ENCODE measurements at places on chromosomes 3 and 15. TPM values are rescaled to one million over a fixed set of nuclear protein-coding genes. Genes with fewer than 3 reads are reported as not detected.
A peak's percentile ranks its signal among the peaks of the same experiment; 100 is the strongest.

GRCh38 chr15:39786447-39787056 lies 3.9 kb upstream of the FSIP1 start:
- H3K4me1 ChIP-seq, result peaks cover 60% of the 10 kb centered on the region
- no peaks in the 10 kb centered on the region for H3K27me3 ChIP-seq
- no peak overlapping the region for H3K4me3 ChIP-seq
- peak overlapping the region; percentile 14 for H3K27ac ChIP-seq

- H3K4me3 ChIP-seq, result no peak overlapping the region
- H3K4me1 ChIP-seq, result peaks cover 7% of the 10 kb centered on the region
- DNase-seq, result no peak
Measured at GRCh38 chr3:182028081-182028480, 316.4 kb downstream of the SOX2 start.

DNA sequence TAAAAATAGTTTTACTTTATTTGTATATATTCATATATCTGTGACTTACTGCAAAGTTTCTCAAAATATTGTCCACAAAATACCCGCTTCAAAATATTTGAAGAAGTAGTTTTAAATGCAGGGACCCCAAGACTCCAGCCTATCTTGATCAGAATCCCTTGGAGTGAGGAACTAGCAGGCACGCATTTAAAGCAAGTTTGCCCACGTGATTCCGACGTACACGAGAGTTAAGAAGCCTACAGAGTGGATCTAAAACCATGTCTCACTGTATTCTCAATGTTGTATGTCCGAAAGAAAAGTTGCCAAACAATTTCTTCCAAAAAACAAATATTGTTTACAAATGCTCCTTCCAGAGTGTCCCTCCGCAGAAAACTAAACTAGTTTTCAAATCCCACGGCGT lies 1.7 kb downstream of the GABRB3 start:
- H3K27ac ChIP-seq, result no peak overlapping the region
- peaks cover 9% of the 10 kb centered on the region for H3K4me1 ChIP-seq
- H3K36me3 ChIP-seq, result peaks cover 1% of the 10 kb centered on the region
- H3K4me3 ChIP-seq, result no peak overlapping the region
- peaks cover 50% of the 10 kb centered on the region for H3K27me3 ChIP-seq

DNA sequence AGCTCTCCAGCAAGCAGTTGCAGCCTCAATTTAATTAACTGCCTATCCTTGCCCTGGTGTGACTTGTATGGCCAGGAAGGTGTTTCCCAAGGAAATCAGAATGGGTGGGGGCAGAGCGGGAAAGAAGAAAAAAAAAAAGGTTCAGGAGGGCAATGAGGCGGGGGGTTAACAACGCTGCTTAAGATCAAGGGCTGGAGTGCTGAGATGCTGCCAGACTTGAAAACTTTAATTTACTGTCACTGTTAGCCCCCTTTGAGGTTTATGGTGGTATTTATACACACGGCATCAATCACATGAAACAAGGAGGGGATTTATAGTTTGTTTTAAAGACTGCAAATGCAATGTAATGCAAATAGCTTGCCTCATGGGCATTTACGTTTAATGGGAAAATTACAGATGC lies 319.4 kb upstream of the NR2F2 start:
- no peak overlapping the region for H3K27ac ChIP-seq
- H3K4me1 ChIP-seq, result no peaks in the 10 kb centered on the region
- no peak for DNase-seq
- no peaks in the 10 kb centered on the region for H3K36me3 ChIP-seq

GRCh38 chr3:153396581-153396980 lies 234.6 kb downstream of the RAP2B start:
- peaks cover 3% of the 10 kb centered on the region for H3K36me3 ChIP-seq
- H3K27me3 ChIP-seq, result no peaks in the 10 kb centered on the region
- no peak overlapping the region for H3K27ac ChIP-seq
- H3K4me1 ChIP-seq, result peaks cover 8% of the 10 kb centered on the region
- H3K4me3 ChIP-seq, result no peak overlapping the region

- no peak overlapping the region for H3K27ac ChIP-seq
- H3K4me3 ChIP-seq, result no peak overlapping the region
- no peaks in the 10 kb centered on the region for H3K27me3 ChIP-seq
- H3K36me3 ChIP-seq, result peaks cover 12% of the 10 kb centered on the region
Measured at GRCh38 chr3:4429648-4430350, 37.3 kb downstream of the SUMF1 start.

DNA sequence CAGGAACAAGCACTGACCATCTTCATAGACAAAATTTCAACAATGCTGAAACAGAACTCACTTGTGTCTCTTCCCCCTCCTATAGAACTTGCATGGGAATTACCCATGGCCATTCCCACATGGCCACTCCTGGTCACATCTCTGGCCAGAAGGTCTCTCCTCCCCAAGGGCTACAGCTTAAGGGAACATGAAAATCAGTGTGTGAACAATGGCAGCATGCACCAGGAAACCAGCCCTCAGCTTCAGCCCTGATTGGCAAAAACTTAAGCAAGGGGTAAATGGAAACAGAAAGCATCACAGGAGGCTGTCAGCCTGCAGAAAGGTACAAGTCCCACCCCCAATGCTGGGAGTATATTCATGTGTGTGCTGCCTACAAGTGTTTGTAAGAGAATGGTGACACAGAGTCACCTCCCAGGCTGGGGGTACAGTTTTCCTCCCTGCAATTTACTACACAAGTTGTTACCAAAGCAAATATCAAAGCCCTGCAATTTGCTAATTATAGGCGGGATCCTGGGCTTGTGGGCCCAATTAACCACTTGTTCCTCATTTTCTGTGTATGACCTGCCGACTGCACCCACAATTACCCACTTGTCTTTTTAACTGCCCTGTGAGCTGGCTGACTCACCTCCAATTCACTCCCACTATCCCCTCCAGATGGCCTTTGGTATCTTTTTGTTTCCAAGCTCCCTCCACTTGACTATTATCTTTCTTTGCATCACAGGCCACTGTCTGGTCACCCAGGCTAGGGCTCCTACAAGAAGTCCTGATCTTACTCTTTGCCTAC lies 84.4 kb upstream of the HES1 start:
- peaks cover 16% of the 10 kb centered on the region for H3K36me3 ChIP-seq
- peaks cover 38% of the 10 kb centered on the region for H3K27me3 ChIP-seq
- no peak overlapping the region for H3K4me3 ChIP-seq
- DNase-seq, result no peak

- H3K4me1 ChIP-seq, result peaks cover 8% of the 10 kb centered on the region
- peaks cover 2% of the 10 kb centered on the region for H3K36me3 ChIP-seq
- H3K27me3 ChIP-seq, result no peaks in the 10 kb centered on the region
- no peak for DNase-seq
Measured at GRCh38 chr3:64666171-64666588, 21.6 kb downstream of the ADAMTS9 start.

GRCh38 chr3:29914861-29915524 lies 634.1 kb downstream of the RBMS3 start:
- no peak overlapping the region for H3K4me3 ChIP-seq
- no peak for DNase-seq
- no peak overlapping the region for H3K27ac ChIP-seq
- H3K36me3 ChIP-seq, result peaks cover 2% of the 10 kb centered on the region

DNA sequence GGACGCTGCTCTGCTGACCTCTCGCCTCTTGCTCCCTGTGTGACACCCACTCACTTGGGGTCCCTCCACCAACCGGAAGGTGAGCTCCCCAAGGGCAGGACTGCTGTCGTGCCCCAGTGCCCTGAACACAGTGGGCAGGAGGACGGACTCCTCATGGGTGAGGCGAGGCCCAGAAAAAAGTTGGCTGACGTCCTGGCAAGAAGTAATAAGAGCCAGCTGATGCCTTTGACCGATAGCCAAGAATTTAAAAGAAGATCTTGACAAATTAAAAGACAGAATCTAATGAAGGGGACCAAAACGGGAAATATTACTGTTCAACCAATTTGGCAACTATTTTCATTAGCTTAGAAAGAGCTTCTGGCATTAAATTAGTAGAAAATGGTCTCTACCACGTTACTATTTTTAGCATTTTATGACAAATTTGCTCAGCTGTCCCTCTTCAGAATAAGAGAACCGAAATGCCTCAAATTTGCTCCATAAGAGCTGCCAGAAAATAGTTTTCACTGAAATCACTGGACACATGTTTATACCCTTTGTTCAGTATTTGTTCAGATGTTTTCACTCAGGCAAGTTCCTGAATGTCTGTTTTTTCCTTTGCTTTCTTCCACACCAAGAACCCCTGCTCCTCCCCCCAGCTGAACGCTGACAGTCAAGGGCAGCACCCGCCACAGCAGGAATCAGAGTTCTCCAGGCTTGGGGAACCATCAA lies 60.5 kb downstream of the XXYLT1 start:
- H3K4me1 ChIP-seq, result peaks cover 59% of the 10 kb centered on the region
- H3K27ac ChIP-seq, result peak overlapping the region; percentile 99
- H3K4me3 ChIP-seq, result peak overlapping the region; percentile 62
- H3K27me3 ChIP-seq, result no peaks in the 10 kb centered on the region

- no peak overlapping the region for H3K4me3 ChIP-seq
- no peak for DNase-seq
- H3K36me3 ChIP-seq, result peaks cover 14% of the 10 kb centered on the region
Measured at GRCh38 chr15:74010929-74011540, 16.5 kb downstream of the PML start.

GRCh38 chr15:70113304-70113700 lies 15.6 kb upstream of the TLE3 start:
- peaks cover 33% of the 10 kb centered on the region for H3K27me3 ChIP-seq
- H3K4me3 ChIP-seq, result no peak overlapping the region
- no peak for DNase-seq

DNA sequence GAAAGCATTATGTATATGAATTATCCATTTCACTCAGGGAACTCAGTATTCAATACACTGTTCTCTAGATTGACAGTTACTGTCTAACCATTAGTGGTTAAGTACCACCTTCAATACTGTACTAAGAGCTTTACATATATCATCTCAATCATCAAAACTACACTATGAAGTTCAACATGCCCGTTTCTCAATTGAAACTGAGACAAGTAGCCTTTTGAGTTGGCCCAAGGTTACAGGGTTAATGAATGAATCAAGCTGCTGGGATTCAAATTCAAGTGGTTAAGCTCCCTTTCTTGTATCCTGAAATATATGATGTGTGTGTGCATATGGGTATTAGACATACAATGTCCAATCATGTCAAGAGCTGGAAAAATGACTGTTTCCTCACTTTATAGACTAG lies 5.8 kb downstream of the TASOR start:
- peaks cover 45% of the 10 kb centered on the region for H3K4me1 ChIP-seq
- peaks cover 5% of the 10 kb centered on the region for H3K36me3 ChIP-seq
- H3K27ac ChIP-seq, result no peak overlapping the region
- no peak for DNase-seq

GRCh38 chr3:170746175-170746942 lies 123.6 kb downstream of the RPL22L1 start:
- no peak overlapping the region for H3K4me3 ChIP-seq
- no peak for DNase-seq
- no peaks in the 10 kb centered on the region for H3K36me3 ChIP-seq
- peaks cover 45% of the 10 kb centered on the region for H3K4me1 ChIP-seq
- no peaks in the 10 kb centered on the region for H3K27me3 ChIP-seq

- H3K4me3 ChIP-seq, result no peak overlapping the region
- peaks cover 27% of the 10 kb centered on the region for H3K4me1 ChIP-seq
- DNase-seq, result no peak
- H3K36me3 ChIP-seq, result no peaks in the 10 kb centered on the region
- H3K27ac ChIP-seq, result no peak overlapping the region
Measured at GRCh38 chr15:62495670-62496614, 330.9 kb upstream of the C2CD4B start.

DNA sequence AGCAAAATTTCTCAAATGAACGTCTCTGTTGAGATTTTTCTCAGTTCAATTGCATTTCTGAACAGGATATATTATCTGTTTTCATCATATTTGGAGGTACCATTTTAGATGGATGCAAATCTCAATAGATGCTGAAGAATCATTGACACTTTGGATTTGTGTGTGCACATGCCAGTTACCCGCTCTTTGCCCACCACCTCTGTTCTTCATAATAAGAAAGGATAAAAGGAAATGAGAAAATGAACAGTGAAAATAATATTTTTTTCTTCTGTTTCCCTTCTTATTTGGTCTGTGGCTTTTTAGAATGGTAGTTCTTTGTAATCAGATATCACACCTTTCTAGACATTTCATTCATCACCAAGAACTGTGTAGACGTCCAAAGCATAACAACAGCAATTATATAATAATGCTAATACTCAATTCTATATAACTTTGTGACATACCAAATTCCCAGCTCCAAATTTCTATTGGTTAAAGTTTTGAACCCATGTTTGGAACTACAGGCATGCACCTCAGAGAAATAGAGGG lies 256.7 kb upstream of the SATB1 start:
- H3K27me3 ChIP-seq, result peaks cover 7% of the 10 kb centered on the region
- H3K4me1 ChIP-seq, result no peaks in the 10 kb centered on the region
- no peak overlapping the region for H3K4me3 ChIP-seq
- no peak for DNase-seq
- H3K27ac ChIP-seq, result no peak overlapping the region

DNA sequence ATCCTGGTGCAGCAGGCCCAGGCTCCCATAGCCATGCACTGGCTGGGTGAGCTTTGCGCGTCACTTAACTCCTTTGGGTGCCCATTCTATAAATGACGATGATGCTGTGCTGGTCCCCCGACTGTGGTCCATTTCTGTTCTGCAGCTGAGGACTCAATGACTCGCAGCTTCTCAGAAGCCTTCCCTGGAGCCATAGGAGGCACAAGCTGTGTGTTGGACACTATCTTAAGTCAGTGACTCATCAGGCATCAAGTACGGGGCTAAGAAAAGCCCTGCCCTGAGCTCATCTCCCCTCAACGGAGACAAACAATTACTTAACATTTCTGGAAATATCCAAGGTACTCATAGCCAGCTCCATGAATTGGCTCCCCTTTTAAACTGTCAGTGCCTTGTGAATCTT lies 13.8 kb upstream of the MUSTN1 start:
- peaks cover 35% of the 10 kb centered on the region for H3K4me1 ChIP-seq
- no peaks in the 10 kb centered on the region for H3K27me3 ChIP-seq
- H3K4me3 ChIP-seq, result no peak overlapping the region
- peaks cover 3% of the 10 kb centered on the region for H3K36me3 ChIP-seq

DNA sequence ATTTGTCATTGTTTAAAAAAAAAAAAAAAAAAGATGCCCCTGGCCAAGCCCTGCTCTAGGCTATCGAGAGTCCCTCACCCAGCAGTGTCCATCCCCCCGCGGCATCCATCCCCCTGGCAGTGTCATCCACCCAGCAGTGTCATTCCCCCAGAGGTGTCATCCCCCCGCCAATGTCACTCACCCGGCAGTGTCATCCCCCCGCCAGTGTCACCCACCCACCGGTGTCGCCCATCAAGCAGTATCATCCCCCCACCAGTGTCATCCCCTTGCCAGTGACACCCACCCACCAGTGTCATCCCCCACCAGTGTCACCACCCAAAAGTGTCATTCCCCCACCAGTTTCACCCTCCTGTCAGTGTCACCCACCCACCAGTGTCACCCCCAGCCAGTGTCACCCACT lies 99.3 kb upstream of the PRR20G start:
- H3K4me1 ChIP-seq, result peaks cover 6% of the 10 kb centered on the region
- no peak overlapping the region for H3K4me3 ChIP-seq
- no peak overlapping the region for H3K27ac ChIP-seq
- peak; percentile 57 for DNase-seq

Gene EXD1
- not detected for total RNA-seq

Gene TM6SF1
- 22.3 TPM for total RNA-seq

Gene PLA1A
- total RNA-seq, result 0.82 TPM

Gene ERICH6
- total RNA-seq, result not detected

Gene LRRIQ4
- total RNA-seq, result not detected

Gene CCR8
- total RNA-seq, result not detected

Gene RPS27L
- total RNA-seq, result 221 TPM

Gene KLHDC8B
- 35.1 TPM for total RNA-seq

Gene GNB4
- total RNA-seq, result 77.6 TPM

Gene DLL4
- total RNA-seq, result not detected

Measured in chondrocyte (in vitro differentiated cells).